ENCODE measurements at places on chromosomes 12 and 14.

DNA sequence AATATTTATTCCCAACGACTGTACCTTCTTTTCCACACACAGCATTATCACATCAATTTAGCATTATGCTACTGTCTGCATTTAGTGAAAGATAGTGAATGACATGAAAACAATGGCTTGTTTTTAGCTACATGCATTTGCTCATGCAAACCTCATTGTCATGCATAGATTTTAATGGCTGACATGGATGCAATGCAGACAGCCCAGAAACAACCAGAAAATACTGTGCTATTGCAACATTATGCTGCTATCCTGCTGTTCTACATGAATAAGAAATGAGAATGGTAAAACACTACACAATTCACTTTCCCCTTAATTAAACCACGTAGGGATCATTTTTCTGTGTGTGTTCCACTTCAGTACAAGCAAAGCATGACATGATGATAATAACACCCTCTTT, 90.8 kb downstream of the LIN7A start:
- DNase-seq = no peak

DNA sequence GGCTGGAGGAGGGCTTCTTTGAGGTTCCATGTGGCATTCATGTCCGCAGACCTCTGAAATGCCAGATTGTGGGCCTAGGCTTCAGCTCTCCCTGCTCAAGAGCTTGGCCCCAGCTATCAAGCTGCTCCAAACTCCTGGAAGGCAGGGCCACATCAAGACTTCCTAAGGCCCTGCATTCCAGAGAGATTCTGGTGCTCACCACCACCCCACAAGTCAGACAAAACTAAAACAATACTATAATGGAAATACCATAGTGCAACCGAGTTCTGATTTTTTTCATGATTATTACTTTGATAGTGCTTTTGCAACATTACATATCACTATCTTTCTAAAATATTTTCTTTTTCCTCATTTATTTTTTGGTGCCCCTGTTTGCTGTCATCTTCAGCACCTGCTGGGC, 86.3 kb downstream of the CALM1 start:
- DNase-seq = no peak

DNA sequence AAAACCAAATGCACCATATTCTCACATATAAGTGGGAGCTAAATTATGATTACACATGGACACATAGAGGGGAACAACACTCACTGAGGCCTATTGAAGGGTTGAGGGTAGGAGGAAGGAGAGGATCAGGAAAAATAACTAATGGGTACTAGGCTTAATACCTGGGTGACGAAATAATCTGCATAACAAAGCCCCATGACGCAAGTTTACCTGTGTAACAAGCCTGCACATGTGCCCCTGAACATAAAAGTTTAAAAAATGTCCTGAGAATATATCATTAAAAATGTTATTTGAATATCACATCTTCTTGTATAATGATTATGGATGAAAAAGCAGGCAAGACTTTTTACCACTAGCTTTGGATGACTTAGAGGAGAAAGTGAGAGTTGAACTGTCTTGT, 138.0 kb upstream of the NOVA1 start:
- no peak for DNase-seq

GRCh38 chr12:101571105-101571504, 23.7 kb upstream of the MYBPC1 start:
- DNase-seq = no peak

GRCh38 chr14:51331486-51332367, 91.7 kb downstream of the TMX1 start:
- DNase-seq = no peak

GRCh38 chr12:106600503-106600902, 17.7 kb downstream of the RFX4 start:
- no peak for DNase-seq

GRCh38 chr12:74537126-74537706, 419 bp upstream of the ATXN7L3B start:
- DNase-seq = no peak

GRCh38 chr12:21571046-21571445, 33.6 kb downstream of the GYS2 start:
- no peak for DNase-seq

DNA sequence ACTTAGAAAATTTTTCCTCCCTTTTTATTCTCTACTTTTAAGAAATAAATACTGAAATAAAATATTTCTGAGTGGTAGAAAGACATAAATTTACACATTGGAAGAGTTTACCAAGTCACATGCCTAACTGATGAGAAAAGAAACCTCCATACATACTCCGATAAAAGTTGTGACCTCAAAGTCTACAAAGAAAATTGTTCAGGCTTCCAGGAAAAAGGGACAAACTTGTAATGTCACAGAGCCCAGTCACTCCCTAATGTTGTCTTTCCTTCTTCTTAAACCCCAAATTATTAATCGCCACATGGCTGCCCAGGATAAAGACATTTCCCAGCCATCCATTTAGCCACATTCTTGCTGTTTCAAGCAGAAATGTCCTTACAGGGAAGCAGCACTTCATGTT, 455.3 kb downstream of the MDGA2 start:
- no peak for DNase-seq

- no peak for DNase-seq
These were observed 21.9 kb downstream of the WNT5B start for GRCh38 chr12:1650978-1651361.

GRCh38 chr14:88835661-88836060, 11.2 kb downstream of the TTC8 start:
- no peak for DNase-seq

- DNase-seq = no peak
These were observed 50.8 kb downstream of the PPP2R5E start for GRCh38 chr14:63492391-63492790.

DNA sequence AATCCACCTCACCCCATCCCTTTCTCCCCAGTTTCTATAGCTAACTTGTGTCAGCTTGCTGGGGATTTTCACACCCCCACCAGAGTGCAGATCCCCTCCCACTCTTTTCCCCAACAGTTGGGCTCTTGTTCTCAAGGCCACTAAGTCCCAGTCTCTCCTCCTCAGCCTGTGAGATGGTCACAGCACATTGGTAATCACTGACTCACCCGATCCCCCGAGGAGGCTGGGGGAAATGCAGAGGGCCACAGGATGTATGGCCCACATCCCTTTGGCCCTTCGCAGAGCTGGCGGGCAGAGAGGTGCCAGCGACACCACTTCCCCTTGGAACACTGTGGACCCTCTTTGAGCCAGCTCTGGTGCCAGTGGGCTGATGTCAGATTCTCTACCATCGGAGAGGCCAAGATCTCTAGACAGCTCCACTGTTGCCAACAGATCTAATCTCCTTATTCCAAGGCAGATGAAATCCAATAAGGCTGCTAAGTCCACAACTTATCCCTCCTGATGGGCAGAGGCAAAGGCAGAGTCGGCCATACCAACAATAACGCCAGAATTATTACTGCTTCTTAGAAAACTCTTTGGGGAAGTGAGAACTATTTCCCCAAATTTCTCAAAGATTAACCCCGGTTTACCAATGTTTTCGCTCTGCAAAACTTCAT, 1.6 kb downstream of the FMNL3 start:
- no peak for DNase-seq

DNA sequence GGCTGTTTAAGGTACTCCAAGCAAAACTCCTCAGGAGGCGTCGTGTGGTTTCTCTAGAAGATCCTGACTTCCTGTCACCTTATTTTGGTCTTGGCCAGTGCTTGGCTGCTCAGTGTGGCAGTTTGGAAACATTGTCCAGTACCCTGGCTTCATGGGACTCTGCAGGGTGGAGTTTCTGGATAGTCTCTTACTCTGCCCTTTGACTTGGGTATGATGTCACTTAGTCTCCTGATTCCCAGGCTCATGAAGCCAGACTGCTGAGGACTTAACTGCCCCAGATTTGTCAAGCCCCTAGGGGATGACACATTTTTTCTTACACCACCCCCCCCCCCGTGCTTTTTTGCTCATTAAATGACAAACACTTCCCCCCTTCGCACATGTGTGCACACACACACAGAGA, 82.7 kb downstream of the ADCK1 start:
- no peak for DNase-seq

GRCh38 chr12:46489951-46490388, 117.4 kb upstream of the SLC38A2 start:
- DNase-seq = no peak

DNA sequence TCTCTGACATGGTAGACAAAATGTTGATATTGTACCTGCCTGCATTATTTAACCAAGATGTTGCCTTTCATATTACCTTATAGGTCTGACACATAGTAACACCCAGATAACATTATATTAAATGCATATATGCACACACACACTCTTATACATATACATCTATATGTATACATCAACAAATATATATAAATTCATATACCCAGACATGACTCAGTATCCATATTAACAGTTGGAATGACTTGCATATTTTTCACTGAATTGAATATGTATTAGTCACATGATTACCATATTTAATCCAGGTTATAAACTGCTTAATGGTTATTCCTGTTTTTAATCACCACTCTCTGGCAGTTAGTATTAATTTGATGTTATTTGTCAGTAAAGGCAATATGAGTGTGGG, 85.2 kb downstream of the PAX9 start:
- no peak for DNase-seq

DNA sequence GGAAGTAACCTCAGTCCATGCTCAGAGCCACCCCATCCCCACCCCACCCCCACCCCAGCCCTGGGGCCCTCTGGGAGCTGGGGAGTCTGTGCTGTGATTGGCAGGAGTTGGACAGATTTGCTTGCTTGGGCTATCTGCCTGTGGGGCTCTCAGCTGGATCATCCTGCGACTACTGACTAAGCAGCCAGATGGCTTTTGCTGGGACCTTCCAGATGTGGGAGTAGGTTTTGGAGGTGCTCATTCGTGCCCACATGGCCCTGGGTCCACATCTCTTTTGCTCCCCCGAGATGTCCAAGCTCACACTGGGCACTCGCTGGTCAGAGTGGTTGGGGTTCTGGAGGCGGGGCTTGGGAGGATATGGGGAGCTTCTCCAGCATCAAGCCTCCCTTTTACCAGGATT, 138.9 kb downstream of the TSPAN9 start:
- no peak for DNase-seq

GRCh38 chr14:81605660-81606059, 72.0 kb upstream of the SEL1L start:
- DNase-seq = no peak

- no peak for DNase-seq
These were observed 717 bp downstream of the PKP2 start for GRCh38 chr12:32895688-32896431.

- DNase-seq = no peak
These were observed 40.5 kb downstream of the MED13L start for GRCh38 chr12:116236976-116237375.

GRCh38 chr12:60257063-60257462, 661.2 kb downstream of the SLC16A7 start:
- no peak for DNase-seq

GRCh38 chr12:124336184-124336437, 41.2 kb downstream of the RFLNA start:
- no peak for DNase-seq

DNA sequence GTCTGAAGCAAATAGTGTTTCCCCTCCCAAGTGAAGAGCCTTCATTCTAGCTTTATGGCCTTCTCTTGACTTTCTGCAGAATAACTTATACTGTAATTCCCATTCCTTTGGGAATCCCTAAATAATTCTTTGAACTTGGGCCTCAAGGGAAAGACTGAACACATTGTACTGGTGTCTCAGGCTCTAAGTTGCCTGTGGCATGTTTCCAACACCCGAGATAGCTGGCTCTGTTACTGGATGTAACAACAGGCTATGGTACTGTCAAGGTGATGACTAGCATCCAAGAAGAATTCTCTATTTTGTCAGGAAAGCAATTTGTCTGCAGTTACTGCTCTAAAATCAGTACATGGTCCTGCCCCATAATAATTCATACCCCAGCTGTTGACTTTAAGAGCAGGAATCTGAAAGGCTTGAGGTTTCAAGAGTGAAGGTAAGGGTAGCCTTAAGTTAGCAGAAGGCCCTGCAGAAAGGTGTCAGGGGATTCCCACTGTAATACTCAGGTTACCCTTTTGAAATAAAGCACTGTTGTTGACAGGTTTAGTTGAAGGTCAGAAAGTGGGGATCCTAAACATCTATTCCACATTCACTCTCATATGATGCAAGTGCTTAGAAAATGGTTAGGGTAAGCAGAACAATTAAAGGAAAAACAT, 5.2 kb downstream of the GPX2 start:
- no peak for DNase-seq

GRCh38 chr14:80809663-80810062, 131.9 kb downstream of the CEP128 start:
- no peak for DNase-seq

DNA sequence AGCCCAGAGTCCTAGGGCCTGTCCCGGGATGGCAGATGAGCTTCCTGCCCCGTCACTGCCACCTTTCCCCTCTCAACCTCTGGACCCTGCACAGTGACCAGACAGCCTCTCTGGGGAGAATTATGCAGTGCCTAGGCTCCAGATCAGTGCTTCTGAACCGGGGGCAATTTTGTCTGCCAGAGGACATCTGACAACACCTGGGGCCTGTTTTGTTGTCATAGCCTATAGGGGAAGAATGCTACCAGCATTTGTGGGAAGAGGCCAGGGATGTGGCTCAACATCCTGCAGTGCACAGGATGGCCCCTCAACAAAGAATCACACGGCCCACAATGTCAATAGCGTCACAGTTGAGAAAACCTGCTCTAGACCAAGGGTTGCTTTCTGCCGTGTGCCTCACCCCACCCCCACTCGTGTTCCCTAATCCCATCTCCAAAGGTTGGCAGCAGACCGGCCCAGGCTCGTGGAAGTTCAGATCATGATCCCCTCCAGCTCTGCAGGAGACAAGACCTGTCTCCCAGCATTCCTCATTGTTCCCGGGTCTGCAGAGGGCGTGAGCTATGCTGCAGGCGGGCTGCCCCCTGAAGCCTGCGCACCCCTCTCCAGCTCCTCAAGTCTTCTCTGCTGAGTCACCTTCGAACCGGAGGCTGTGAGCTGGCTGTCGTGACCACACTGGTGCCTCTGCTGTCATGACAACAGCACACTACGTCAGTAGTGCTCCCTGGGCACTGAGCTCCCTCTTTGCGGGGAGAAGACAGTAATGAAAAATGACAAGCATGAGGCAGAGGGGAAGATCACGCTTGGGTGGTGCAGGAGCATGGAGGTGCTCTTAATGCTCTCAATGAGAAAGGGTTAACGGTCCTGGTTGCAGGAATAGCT, 2.0 kb upstream of the GAPDH start:
- DNase-seq = peak; percentile 79
